Daoy (cell line): ENCODE measurements at places on chromosomes 12 and 14.

- peak; percentile 74 for DNase-seq
Measured at GRCh38 chr12:92539110-92539749, 163.6 kb upstream of the PLEKHG7 start.

- DNase-seq: no peak
Measured at GRCh38 chr12:11762723-11763326, 113.4 kb downstream of the ETV6 start.

DNA sequence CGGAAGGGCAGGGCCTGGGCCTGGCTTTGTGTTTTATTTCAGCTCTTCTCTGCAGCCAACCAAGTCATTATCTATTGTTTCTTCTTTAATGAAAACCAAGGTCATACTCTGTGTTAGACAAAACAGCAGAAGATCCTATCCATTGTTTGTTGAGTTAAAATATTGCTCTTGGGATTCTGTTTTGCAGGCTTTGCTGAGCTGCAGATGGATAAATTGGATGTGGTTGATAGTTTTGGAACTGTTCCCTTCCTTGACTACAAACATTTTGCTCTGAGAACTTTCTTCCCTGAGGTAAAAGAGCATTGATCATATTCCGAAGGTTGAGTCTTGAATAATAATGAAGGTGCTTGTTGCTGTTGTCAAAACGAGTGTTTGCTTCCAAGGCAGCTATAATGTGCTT is 106.6 kb downstream of the PLXNC1 start:
- no peak for DNase-seq

- DNase-seq: peak; percentile 50
Measured at GRCh38 chr12:64256166-64256800, 34.2 kb upstream of the KICS2 start.

DNA sequence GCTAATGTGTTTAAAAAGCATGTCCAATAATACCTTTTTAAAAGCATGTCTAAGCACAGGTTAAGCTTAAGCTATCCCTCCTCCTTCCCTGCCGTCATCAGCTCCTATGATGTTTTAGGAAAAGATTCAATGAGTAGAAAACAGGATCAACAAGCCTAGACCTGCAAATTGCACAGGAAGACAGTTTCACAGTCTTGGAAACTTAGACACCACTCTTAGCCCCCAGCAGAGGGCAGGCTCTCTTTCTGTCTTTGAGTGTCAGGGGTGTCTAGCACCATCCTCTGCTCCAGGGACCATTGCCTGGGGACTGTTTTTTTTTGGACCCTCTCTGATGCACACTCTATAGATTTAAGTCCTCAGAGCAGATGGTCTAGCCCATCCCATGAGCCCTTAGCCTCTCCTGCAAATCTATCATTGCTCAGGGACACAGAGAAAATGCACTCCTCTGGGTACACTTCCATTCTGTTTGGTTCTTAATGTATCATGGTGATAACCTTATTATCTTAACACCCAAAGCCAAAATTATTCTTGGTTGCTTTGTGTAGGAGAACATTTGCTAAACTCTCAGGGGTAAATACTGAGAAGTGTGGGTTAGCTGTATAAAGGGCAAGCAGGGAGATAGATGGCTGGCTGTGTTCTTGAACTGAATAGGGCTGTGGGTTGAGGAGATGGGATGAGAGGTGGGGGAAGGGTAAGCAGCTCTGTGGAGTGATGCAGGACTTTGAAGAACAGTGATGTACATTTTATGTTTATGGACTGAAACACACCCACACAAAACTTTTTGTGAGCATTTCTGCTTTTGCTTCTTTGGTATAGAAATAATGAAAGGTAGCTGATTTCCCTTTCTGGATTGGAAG is 259.9 kb upstream of the DDHD1 start:
- no peak for DNase-seq
